NCI-H1417 treated with DMSO at 0.1 percent for 48 hours (cell line): ENCODE measurements at places on chromosomes 6 and 20.

DNA sequence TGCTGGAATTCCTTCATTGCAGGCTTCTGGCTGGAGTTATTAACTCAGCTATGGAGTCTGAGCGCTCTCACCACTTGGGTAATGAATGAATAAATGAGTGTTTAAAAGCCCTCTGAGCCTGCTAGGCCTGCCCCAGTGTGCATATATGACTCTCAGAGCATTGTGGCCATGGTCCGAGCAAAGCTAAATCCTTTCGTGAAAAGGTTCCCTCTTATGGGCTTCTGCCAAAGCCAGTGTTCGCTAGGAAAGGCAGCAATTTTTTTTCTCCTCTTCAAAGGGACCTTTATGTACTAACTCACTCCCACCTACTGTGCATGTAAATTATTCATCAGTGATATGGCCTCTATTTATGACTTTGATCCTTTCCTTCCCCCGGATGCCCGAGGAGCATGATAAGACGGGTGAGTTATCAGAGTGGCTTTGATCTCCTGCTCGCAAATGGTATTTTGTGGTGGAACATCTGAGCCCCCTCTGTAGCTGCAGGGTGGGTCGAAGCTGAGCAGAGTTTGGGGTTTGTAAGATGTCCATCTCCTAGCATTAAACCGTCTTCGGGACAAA, 88.6 kb downstream of the LINC00237 start:
- DNase-seq, result no peak

DNA sequence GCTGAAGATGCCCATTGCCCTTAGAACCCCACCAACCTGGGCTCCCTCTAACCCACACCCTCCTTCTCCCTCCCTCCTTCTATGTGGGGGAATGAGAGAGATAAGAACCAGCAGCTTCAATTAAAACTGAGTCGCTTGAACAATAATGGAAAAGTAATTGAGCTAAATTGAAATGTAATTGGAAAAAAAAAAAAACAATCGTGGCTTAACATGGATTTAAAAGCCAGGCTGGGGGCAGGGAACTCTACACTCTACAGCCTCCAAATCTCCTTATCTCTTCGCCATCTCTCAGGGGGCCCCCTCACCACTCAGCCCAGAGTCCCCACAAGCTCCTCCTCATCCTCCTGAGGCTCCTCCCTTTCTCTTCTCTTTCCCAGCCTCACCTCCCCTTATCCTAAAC, 83.2 kb downstream of the MDGA1 start:
- DNase-seq, result no peak

GRCh38 chr6:37116326-37116725, 53.6 kb upstream of the PIM1 start:
- DNase-seq, result no peak

GRCh38 chr6:122372647-122373046, 26.8 kb upstream of the HSF2 start:
- no peak for DNase-seq

GRCh38 chr6:56947924-56948323, 7.0 kb upstream of the BEND6 start:
- DNase-seq, result no peak

DNA sequence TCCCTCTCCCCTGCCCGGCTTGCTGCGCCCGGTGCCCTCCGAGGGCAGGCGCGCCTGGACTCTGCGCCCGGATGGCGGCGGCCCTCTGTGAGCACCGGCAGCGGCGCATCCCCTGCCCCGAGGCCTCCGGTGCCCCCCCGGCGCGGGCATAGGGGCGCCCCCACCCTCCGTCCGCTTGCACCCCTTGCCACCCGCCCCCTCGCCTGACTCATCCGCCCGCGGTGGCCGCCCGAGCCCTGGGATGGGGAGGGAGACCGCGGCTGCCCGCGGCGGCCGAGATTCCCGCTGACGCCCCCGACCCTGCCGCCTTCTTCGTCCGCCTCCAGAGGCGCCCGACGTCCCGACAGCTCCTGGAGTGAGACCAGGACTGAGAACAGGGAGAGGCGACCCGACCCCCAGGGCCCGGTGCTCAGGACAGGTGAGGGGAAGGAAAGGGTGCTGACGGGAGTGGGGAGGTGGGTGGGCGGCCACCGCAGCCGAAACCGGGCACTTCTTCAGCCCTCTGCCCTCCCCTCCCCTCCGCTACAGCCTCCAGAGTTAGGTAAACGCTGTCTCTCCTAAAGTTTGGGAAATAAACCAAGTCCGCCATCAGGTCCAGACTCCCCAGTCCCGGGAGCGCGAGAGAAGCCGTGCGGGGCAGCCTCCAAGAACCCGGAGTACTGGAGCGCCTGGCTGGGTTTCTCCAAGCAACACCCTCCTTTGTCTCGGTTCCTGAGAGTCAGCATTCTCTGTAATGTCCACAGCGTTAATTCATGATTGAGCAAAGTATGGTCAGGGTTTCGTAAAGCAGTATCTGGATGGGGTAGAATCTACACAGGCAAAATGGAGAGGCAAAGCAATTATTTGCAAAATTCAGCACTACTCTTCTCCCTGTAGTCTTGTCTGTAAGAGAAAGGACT, 539 bp downstream of the TMEM200A start:
- DNase-seq, result no peak

DNA sequence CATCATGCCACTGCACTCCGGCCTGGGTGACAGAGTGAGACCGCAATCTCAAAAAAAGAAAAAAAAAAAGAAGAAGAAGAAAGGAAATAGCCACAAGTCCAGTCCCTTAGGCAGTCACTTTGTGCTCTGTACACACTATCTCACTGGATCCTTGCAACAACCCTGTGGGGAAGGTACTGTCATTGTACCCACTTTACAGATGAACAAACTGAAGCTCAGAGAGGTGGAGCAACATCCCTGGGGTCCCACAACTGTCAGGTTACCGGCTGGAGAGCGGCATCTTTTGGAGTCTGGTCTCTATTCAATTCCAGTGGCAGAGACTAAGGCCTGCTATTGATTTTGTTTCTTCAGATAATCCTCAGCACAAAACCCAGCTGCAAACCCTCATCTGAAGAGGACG, 12.2 kb downstream of the BPIFA2 start:
- no peak for DNase-seq

DNA sequence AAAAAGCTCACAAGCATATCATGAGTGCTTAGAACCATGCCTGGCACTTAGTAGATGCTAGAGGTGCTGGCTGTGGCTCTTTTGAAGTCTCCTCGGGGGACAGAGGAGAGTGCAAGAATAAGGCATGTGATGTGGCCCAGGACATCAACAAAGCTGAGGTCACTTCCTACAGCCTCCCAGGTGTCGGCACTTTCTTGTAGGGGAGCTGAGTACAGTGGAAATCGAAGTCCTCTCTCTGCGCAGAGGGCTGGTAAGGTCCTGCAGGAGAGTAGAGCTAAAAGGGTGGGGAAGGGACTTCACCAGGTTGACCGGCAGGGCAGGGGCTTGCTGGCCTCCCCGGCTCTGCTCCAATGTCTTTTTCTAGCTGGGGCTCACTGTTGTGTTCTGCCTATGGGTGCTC, 11.2 kb downstream of the SLC13A3 start:
- DNase-seq, result no peak

- no peak for DNase-seq
Measured at GRCh38 chr20:32241807-32242206, 34.1 kb downstream of the POFUT1 start.

- DNase-seq, result no peak
Measured at GRCh38 chr6:16872543-16873235, 111.4 kb upstream of the ATXN1 start.
